ENCODE measurements at places on chromosomes 1 and 21. TPM values are rescaled to one million over a fixed set of nuclear protein-coding genes. Genes with fewer than 3 reads are reported as not detected.

The LORICRIN gene
- total RNA-seq: not detected

GRCh38 chr1:202005958-202006357 is 4.4 kb upstream of the ELF3 start:
- peak; percentile 47 for DNase-seq
- peaks cover 25% of the 10 kb centered on the region for H3K4me1 ChIP-seq
- H3K4me3 ChIP-seq: no peak overlapping the region
- H3K27ac ChIP-seq: no peak overlapping the region

- peak overlapping the region; percentile 76 for H3K27ac ChIP-seq
- peaks cover 14% of the 10 kb centered on the region for H3K36me3 ChIP-seq
- H3K27me3 ChIP-seq: no peaks in the 10 kb centered on the region
- peak; percentile 89 for DNase-seq
- peak overlapping the region; percentile 92 for H3K4me3 ChIP-seq
- H3K4me1 ChIP-seq: peaks cover 51% of the 10 kb centered on the region
Measured at GRCh38 chr1:19643121-19643520, 990 bp upstream of the NBL1 start.

GRCh38 chr21:10521091-10521598 is at the start of gene TPTE:
Gene TPTE, plus strand, starts transcription at chr21:10521583. Its CDS starts 17,141 bp downstream, at chr21:10538724.
- H3K4me1 ChIP-seq: no peaks in the 10 kb centered on the region
- no peaks in the 10 kb centered on the region for H3K27me3 ChIP-seq
- no peak for DNase-seq
- H3K36me3 ChIP-seq: no peaks in the 10 kb centered on the region
- H3K4me3 ChIP-seq: no peak within 1 kb of the TSS

The CAMK2N1 gene
- 9.7 TPM for total RNA-seq

DNA sequence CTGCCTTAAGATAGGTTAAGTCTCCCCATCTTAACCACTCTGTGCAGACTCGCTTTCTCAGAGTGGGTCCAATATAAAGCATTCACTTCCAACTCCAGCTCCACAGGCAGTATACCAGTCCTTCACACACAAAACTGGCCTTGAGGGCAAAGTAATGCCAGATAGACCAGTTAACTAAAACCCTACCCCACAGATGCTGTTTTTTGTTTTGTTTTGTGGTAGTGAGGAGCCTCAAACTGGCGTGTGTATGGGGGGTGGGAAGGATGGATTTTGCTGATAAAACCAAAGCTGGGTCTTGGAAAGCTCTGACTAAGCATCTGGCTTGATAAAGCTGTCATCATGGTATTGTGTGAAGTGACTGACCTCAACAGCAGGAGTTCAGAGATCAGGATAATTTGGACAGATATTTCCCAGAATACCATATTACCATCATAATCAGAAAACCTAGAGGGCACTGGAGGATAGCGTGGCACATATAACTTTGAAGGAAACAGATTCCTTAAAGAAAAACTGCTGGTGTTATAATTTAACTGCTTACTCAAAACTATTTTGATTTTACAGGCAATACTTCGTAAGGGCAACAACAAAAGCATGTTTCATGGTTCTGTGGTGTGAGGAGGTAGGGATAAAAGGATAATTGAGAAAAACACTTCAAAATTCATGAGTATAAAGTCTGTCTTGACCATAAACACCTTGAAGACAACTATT is 29.6 kb upstream of the CPLANE2 start:
- no peaks in the 10 kb centered on the region for H3K4me1 ChIP-seq
- H3K27me3 ChIP-seq: no peaks in the 10 kb centered on the region
- H3K36me3 ChIP-seq: no peaks in the 10 kb centered on the region
- H3K27ac ChIP-seq: no peak overlapping the region
- DNase-seq: no peak

GRCh38 chr1:55153031-55153430 is 62.1 kb downstream of the USP24 start:
- no peak overlapping the region for H3K27ac ChIP-seq
- H3K4me1 ChIP-seq: no peaks in the 10 kb centered on the region

DNA sequence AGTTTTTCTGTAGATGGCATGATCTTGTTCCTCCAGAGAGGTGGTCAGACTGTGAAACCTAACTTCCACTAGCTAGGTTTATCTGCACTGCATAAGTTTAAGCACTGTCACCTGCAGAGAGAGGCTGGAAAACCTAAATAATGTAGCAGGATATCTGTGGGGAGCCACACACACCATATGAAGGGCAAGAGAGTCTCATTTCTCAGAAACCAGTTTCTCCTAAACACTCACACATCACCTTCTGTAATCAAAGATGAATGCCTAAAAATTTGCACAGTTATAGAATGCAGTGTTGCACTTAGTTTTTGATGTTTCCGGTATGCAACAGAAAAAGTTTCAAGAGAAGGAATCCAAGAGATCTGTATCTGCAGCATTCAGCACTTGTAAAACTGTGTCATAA is 654.6 kb downstream of the ADGRL2 start:
- H3K27me3 ChIP-seq: no peaks in the 10 kb centered on the region
- no peak for DNase-seq
- H3K27ac ChIP-seq: no peak overlapping the region
- H3K36me3 ChIP-seq: no peaks in the 10 kb centered on the region
- no peak overlapping the region for H3K4me3 ChIP-seq

DNA sequence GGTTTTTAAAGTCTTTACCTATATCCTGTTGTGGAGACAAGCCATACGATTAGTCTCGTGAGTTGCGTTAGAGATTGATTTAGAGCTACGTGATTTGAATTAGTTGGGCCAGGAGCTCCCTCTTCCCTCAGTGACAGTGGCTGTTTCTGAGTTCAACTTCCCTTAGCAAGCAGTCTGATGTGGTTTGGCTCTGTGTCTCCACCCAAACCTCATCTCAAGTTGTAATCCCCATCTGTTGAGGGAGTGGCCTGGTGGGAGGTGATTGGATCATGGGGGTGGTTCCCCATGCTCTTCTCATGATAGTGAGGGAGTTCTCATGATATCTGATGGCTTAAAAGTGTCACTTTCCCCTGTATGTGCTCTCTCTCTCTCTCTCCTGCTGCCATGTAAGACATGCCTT is 192.9 kb upstream of the PTGFR start:
- H3K4me3 ChIP-seq: no peak overlapping the region
- H3K27me3 ChIP-seq: no peaks in the 10 kb centered on the region
- H3K4me1 ChIP-seq: peaks cover 20% of the 10 kb centered on the region
- no peak for DNase-seq
- H3K27ac ChIP-seq: no peak overlapping the region

- no peak for DNase-seq
- H3K4me1 ChIP-seq: no peaks in the 10 kb centered on the region
- H3K27me3 ChIP-seq: no peaks in the 10 kb centered on the region
Measured at GRCh38 chr1:61270761-61271411, 188.5 kb downstream of the NFIA start.

The SELP gene
- not detected for total RNA-seq

- no peaks in the 10 kb centered on the region for H3K27me3 ChIP-seq
- no peak for DNase-seq
- peaks cover 13% of the 10 kb centered on the region for H3K4me1 ChIP-seq
- H3K36me3 ChIP-seq: no peaks in the 10 kb centered on the region
- no peak overlapping the region for H3K27ac ChIP-seq
Measured at GRCh38 chr1:168497376-168497950, 46.3 kb downstream of the XCL2 start.

The LEMD1 gene
- 1.4 TPM for total RNA-seq

DNA sequence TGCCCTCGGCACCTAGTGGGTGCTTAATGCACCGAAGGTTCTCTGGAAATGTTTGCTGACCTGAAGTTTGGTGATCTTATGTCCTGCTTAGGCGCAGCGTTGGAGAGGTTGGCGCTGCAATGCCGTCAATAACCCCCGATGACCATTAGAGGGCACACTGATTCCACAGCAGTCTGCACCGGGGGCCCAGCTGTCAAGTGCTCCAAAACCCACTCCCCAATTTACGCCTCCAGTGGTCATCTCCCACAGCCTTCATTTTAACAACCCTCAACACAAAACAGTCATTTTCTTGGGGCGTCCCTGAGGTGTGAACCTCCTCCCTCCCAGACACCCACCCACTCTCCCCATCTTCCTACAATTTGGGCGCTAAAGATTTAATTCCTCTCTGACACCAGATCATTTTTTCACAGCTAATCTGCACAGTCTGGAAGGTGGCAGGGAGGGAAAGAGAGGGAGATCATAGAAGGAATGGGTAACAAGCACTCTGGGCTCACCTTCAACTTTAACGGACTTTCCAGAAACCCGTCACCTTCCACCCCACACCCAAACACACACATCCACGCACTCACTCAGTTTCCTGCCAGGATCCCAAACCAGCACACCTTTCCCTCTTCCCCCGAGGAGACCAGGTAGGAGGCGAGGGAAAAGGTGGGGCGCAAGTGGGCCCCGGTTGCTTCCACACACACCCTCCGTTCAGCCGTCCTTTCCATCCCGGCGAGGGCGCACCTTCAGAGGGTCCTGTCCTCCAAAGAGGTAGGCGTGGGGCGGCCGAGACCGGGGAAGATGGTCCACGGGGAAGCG is 570 bp upstream of the NPR1 start:
- no peak overlapping the region for H3K27ac ChIP-seq
- no peaks in the 10 kb centered on the region for H3K36me3 ChIP-seq
- H3K4me3 ChIP-seq: peak overlapping the region; percentile 73

DNA sequence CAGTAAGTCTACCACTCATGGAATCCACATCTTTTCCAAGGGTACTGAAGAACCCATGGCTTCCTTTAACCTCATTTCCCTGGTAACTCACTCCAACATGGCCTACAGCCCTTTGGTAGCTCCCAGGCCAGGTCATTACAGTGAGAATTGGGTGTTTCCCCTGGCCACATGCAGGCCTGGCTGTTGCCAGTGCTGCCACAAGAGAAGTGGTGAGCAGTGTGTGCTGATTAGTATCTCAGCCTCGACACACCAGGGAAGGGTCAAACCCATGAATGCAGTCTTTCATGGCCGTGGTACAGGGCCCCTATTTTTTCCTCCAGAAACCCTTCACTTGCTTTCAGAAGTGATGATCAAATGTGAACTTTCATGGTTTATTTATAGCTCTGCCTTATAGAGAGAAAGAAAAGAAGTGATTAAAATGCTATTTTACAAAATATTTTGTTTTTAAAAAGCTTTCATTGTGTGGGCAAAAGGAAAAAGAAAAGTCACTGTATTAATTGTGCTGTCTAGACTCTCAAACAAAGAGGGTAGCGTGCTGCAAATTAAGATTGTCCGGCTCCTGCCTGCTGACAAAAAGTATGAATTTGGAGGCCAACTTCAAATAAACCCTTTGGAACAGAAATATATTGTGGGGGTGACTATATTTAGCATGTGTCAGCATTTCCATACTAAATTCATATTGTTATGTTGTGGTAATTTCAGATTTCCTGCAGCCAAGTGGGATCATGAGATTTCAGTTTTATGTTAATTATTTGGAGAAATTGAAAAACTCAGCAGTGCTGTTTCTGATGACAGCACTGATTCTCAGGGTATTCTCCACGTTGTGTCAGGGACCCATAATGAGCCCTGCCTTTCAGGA is 62.0 kb upstream of the HOOK1 start:
- H3K36me3 ChIP-seq: peaks cover 4% of the 10 kb centered on the region
- peak overlapping the region; percentile 54 for H3K27ac ChIP-seq
- no peaks in the 10 kb centered on the region for H3K27me3 ChIP-seq
- no peak overlapping the region for H3K4me3 ChIP-seq

The FMOD gene
- not detected for total RNA-seq

GRCh38 chr1:18020021-18020817 is 87.4 kb upstream of the IGSF21 start:
- no peak overlapping the region for H3K4me3 ChIP-seq
- peaks cover 96% of the 10 kb centered on the region for H3K27me3 ChIP-seq
- no peak overlapping the region for H3K27ac ChIP-seq
- no peak for DNase-seq
- no peaks in the 10 kb centered on the region for H3K4me1 ChIP-seq

DNA sequence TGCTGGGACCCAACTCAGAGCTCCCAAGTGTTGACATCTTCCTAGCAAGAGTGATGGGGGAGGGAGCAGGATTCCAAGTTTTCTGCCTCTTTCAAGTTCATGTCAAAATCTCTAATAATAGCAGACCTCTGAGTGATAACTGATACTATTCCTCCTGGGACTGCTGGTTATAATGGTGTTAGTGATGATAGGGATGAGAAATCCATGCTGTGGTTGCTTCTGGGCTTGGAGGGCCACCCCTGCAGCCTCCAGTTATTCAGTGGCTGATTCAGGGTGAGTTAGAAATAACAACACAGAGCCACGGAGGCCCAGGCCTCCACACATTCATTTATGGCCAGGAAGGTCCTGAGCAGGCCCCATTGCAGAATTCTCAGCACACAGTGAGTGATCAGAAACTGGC is 40.6 kb upstream of the ARTN start:
- H3K4me3 ChIP-seq: no peak overlapping the region
- no peak for DNase-seq
- no peaks in the 10 kb centered on the region for H3K27me3 ChIP-seq
- H3K36me3 ChIP-seq: peaks cover 13% of the 10 kb centered on the region
- H3K4me1 ChIP-seq: peaks cover 5% of the 10 kb centered on the region

The TFF2 gene
- total RNA-seq: not detected

GRCh38 chr1:45843474-45843905 is 40.1 kb downstream of the MAST2 start:
- H3K36me3 ChIP-seq: peaks cover 7% of the 10 kb centered on the region
- peak; percentile 17 for DNase-seq
- no peaks in the 10 kb centered on the region for H3K4me1 ChIP-seq
- H3K27me3 ChIP-seq: no peaks in the 10 kb centered on the region
- H3K27ac ChIP-seq: no peak overlapping the region

The AK5 gene
- not detected for total RNA-seq

- H3K27ac ChIP-seq: peak overlapping the region; percentile 24
- H3K36me3 ChIP-seq: peaks cover 6% of the 10 kb centered on the region
- no peak overlapping the region for H3K4me3 ChIP-seq
- peaks cover 49% of the 10 kb centered on the region for H3K4me1 ChIP-seq
- no peaks in the 10 kb centered on the region for H3K27me3 ChIP-seq
Measured at GRCh38 chr21:34737115-34737514, 68.3 kb downstream of the CLIC6 start.

GRCh38 chr1:176837708-176838107 is 326.8 kb downstream of the ASTN1 start:
- H3K27ac ChIP-seq: no peak overlapping the region
- no peak for DNase-seq
- H3K4me3 ChIP-seq: no peak overlapping the region
- H3K4me1 ChIP-seq: no peaks in the 10 kb centered on the region
- H3K36me3 ChIP-seq: no peaks in the 10 kb centered on the region
- no peaks in the 10 kb centered on the region for H3K27me3 ChIP-seq

DNA sequence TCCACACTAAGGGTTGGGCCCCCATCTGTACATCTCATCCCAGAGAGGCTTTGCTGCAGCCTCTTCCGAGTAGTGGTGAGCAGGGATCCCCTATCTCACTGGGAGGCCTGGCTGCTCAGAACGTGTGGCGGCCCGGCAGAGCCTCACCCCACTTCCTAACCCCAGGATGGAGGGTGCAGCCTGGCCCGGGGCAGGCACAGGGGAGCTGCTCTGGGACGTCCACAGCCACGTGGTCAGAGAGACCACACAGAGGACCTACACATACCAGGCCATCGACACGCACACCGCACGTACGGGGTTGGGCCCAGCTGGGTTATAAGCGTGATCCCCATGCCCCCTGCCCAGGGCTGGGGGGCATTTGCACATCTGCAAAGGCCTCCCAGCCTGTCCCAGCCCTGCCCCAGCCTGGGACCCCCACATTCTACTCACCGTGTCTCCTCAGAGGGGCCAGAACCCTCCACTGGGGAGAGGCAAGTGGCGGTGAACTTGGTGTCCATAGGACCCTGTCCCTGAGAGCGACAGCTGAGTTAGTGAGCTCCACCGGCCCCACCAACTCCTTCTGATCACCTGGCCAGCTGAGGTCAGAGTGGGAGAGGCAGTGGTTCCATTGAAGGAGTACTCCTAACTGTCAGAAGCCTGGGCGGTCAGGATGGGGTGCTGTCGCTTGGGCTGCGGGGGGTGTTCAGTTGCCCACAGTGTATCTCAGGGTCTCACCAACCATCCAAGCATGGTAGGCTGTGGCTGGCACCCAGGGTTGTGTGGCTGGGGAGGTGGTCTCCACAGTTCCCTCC is 41.2 kb downstream of the TRIM11 start:
- H3K4me3 ChIP-seq: no peak overlapping the region
- no peaks in the 10 kb centered on the region for H3K4me1 ChIP-seq
- DNase-seq: no peak
- no peak overlapping the region for H3K27ac ChIP-seq
- H3K27me3 ChIP-seq: no peaks in the 10 kb centered on the region
- H3K36me3 ChIP-seq: peaks cover 7% of the 10 kb centered on the region

Measured in MCF 10A (cell line).